Left lung (tissue), 14 donors: ENCODE measurements at places on chromosomes 4 and X.

GRCh38 chrX:131782646-131783045 is 238.8 kb downstream of the OR13H1 start:
- DNase-seq: no peak

- DNase-seq: no peak
Measured at GRCh38 chr4:89752932-89753598, 83.9 kb downstream of the SNCA start.

DNA sequence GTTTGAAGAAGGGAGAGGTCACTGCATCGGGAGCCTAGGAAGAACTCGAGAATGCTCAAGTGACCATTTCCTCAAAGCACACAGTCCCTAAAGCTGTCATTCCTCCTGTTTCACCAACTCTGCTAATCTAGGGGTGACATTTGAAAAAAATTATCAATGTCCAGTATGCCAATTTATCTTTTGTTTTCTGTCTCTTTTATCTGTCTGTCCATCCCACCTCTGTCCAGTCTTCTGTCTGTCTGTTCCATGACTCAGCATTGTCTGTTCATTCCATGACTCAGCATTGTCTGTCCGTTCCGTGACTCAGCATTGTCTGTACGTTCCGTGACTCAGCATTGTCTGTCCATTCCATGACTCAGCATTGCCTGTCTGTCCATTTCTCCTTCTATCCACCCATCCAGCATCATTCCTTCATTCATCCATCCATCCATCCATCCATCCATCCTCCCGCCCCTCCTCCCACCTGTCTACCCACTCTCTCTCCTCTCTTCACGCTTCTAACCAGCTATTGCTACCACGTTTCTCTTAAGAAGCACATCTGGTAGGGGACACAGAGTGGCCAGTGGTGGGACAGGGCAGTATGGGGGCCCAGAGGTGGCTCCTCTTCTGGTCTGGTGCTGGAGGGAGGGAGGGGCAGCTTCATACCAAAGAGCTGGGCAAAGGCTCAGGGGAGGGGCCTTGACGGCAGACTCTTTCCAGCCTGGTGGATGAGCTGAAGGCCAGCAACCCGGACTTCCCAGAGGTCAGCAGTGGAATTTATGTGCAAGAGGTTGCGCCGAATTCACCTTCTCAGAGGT is 34.1 kb downstream of the HTRA3 start:
- DNase-seq: no peak

- DNase-seq: peak; percentile 69
Measured at GRCh38 chr4:77994194-77994721, 62.9 kb upstream of the FRAS1 start.

- DNase-seq: no peak
Measured at GRCh38 chrX:46757593-46757992, 1.3 kb downstream of the SLC9A7 start.
